Fibroblast of the aortic adventitia (primary cell): ENCODE measurements at places on chromosomes 6 and 20. TPM values are rescaled to one million over a fixed set of nuclear protein-coding genes. Genes with fewer than 3 reads are reported as not detected.

DNA sequence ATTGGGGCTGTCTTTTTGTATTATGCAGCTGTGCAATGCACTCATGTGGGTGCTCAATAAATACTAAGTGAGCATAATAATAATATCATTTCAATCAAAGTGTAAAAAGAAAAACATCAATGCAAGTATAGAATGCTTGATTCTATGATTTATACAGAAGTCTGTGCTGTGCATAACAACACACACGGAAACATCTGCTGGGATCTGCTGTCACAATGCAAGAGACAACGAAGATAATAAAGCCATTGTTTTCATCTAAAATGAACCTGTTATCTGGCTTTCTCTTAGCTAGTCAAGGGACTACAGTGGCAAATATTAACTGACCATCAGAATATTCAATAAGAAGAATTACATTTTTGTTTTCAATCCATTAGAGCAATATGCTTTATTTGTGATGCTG, 1156.9 kb upstream of the MAP3K7 start:
- DNase-seq, result no peak

GRCh38 chr20:4812216-4812615, 90.5 kb downstream of the PRND start:
- no peak for DNase-seq

Gene RBBP9
- 6.4 and 34.6 TPM in 2 replicates for total RNA-seq

Gene RIMS4
- 0.27 and 0.41 TPM in 2 replicates for total RNA-seq
